ENCODE measurements at places on chromosomes 5 and 9.

DNA sequence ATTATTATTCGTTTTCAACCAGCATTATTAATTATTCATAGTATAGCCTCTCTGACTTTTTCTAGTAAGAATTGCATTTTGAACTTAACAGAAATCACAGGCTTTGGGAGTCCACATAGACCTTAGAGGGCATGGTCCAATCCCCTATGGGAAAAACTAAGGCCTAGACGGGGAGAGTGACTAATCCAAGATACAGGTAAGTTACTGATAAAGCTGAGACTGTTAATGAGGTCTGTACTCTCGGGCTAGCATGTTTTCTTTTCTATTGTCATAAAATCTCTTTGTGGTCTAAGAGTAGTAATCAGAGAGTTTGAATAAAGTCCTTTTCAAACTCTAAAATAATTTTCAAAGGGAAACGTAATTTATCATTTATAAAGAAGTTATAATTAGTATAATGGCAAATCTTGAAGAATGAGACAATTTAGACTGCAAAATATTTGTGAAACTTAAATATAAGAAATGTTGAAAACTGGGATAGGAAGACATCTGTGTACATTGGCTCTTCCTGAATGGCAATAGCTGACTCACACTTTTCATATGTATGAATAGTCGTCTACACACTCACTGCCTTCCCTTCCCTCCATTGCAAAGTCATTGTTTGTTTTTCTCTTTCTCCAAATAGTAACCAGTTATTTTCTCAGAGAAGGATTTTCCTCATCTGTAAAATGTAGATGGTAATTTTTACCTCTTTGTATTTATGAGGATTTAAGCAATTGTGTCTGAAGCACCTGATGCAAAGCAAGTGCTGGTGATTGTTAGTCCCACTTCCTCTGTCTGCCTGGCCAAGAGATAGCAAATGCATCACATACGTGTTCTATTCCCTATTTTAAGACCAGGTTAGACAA lies 207.9 kb upstream of the CD180 start:
- no peak for DNase-seq

GRCh38 chr5:153515301-153515700 lies 24.8 kb downstream of the GRIA1 start:
- DNase-seq: no peak

DNA sequence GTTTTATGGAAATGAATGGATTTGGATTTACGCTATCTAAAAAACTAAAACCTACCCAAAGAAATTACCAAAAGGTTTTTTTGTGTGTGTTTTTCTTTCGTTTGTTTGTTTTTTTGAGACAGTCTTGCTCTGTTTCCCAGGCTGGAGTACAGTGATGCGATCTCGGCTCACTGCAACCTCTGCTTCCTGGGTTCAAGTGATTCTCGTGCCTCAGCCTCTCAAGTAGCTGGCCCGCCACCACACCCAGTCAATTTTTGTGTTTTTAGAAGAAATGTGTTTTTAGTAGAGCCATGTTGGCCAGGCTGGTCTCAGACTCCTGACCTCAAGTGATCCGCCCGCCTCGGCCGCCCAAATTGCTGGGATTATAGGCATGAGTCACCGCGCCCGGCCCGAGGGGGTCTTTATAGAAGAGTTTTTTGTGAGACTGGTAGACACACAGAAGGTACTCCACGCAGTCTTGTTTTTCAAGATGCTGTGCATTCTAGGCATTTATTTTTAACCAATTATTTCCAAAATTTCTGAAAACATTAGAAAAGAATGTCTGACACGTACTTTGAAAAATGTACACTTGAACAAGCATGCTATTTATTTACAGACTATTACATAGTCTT lies 75.7 kb downstream of the NR6A1 start:
- DNase-seq: no peak

DNA sequence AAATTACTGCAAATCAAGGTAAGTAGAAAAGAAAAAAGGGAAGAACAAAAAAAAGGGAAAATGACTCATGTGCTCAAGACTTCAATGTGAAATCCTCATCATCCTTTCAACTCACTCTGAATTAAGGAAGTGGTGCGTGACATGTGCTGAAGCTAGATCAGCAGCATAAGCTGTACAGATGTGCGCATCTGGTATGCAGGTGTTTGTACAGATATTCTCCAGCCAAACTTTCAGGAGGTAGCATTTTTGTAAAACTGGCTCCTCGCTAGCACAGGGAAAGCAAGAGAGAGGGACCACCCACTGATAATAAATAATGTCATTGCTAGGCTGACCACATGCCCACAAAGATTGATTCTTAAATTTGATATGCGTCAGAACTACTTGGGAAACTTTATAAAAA lies 253.9 kb upstream of the RGMB start:
- no peak for DNase-seq

- DNase-seq: no peak
Observed at GRCh38 chr5:116571568-116572349, 2.9 kb downstream of the SEMA6A start.

GRCh38 chr9:73845954-73846690 lies 651.0 kb upstream of the RORB start:
- DNase-seq: no peak

DNA sequence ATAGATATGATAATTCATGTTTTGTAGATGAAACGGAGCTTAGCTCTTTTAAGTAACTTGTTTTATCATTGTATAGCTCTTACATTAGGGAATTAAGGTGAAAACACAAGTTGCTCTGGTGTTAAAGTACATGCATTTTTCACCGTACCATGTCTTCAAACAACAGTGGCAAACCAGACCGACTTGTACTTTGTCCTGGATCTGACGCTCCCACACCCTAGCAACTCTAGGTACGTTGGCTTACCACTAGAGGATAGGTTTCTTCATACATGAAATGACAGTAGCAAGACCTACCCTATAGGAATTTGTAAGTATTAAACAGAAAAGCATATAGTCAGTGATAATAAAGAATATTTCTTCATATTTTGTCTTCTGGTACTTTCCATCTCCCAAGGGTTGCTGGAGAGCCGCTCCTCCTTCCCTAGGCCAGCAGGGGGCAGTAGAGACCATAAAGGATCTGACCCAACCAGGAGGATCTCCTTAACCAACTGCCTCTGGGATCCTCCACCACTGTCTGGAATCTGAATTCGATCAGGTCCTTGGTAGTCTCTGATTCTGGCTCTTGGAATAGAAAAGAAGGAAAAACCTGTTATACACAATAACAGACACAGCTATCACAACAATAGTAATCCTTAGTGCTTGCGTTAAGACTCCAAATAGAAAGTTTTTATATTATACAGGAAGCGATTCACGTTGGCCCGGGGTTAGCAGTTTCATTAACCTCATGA lies 136.7 kb downstream of the CAVIN4 start:
- DNase-seq: no peak

DNA sequence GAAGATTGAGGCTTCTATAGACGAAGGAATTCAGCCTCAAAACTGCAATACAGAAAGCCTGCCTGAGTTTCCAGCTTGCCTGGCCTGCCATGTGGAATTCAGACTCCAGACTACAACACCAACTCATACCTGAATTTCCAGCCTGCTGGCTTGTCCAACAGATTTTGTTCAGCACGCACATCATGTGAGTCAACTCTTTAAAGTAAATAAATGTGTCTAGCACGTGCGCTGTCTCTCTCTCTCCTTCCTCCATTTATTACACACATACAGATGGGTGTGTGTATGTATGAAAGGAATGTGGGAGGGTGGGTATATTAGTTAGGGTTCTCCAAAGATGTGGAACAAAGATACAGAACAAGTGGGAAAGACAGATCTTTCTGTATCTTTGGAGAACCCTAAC lies 82.4 kb upstream of the TAS2R1 start:
- no peak for DNase-seq

GRCh38 chr5:175652741-175653663 lies 4.9 kb upstream of the HRH2 start:
- DNase-seq: peak; percentile 37

- no peak for DNase-seq
Observed at GRCh38 chr5:65668696-65669095, 43.9 kb downstream of the SHLD3 start.

GRCh38 chr9:101117161-101117560 lies 88.6 kb downstream of the PLPPR1 start:
- no peak for DNase-seq

- DNase-seq: no peak
Observed at GRCh38 chr5:35223787-35224395, 6.4 kb downstream of the PRLR start.

DNA sequence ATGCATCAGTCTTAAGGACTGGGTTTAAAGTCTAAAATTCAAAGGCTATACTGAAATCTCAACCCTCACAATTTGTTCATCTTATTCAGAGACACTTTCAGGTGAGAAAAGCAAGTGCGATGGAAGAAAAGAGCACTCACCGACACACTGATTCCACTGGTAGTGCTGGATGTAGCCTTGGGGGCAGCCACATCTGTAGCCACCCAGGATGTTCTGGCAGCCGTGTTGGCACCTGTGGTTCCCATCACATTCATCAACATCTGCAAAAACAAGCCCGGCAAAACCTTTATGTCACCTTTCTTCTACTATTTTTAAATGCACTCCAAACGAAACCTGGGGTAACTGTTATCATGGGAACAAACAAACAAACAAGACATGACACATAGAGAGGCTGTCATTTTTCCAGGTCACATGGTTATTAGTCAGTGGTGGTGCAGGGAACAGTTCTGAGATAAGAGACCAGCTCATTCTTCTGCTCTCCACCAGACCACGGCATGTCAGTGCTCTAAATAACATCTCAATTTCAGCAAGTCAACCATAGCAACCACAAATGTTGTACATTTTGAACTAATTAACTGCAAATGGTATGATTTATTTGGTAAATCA lies 188.4 kb downstream of the SLC12A2 start:
- no peak for DNase-seq

DNA sequence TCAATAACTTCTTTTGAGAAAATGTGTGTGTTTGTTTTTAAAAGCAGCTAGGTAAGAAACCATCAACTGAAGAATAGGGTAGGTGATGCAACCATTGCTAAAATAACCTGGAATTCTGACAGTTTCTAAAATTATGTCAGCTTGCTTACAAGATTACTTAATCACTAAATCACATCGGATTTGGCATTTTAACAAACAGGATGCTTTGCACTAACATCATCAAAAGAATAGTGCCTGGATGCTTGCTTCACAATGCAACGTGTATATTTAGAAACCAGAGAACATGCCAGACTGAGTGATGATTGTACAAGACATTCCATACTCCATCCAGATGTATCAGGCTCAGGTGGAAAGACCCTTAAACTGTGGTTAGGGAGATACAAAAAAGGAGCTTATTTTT lies 43.9 kb downstream of the PAM start:
- DNase-seq: no peak

GRCh38 chr5:24703934-24704333 lies 59.2 kb upstream of the CDH10 start:
- DNase-seq: no peak

DNA sequence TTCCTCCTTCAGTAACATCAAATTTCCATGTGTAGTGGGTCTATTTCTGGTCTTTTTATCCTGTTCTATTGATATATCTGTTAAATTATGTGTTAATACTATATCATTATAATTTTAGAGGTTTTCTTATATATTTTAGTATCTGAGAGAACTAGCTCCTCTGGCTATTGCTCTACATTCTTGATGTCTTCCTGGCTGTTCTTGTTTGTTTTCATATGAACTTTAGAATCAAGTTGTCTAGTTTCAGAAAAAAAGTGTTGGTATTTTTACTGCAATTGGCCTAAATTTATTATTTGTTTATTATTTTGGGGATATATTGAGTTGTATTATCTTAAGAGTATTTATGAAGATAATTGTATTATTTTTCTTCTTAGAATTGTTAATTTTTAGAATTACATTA lies 128.0 kb upstream of the ZNF618 start:
- no peak for DNase-seq

DNA sequence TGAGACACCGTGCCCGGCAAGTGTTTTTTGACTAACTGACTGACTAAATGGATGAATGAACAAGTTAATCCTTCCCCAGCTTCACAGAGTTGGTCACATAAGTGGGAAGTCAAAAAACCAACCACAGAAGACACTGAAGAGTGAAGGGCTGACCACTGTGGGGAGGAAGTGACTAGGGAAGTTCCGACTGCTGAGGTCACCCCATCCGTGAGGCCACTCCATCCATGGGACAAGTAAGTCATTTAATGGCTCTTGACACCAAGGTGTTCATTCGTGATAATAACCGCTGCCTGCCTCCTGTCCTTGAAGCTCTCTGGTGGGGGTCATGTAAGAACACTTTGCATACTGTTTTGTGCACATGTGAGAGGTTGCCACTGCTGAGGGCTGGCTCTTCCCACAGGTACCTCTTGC lies 22.2 kb upstream of the CXCL14 start:
- DNase-seq: no peak

- DNase-seq: no peak
Observed at GRCh38 chr9:95143591-95144561, 173.6 kb downstream of the FANCC start.

GRCh38 chr5:129271308-129271707 lies 176.8 kb downstream of the ISOC1 start:
- DNase-seq: no peak

DNA sequence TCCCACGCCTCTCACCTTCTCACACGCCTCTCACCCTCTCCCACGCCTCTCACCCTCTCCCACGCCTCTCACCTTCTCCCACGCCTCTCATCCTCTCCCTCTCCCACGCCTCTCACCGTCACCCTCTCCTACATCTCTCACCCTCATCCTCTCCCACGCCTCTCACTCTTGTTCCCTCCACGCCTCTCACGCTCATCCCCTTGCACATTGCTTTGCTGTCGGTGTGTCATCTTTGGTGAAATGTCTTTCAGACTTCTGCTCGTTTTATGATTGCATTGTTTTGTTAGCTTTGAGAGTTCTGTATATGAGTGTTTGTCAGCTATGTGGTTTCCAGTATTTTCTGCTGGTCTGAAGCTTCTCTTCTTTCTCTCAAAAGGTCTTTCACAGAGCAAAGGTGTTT lies 102.7 kb downstream of the EHMT1 start:
- no peak for DNase-seq

GRCh38 chr9:123368536-123369153 lies 12.6 kb downstream of the CRB2 start:
- DNase-seq: no peak

DNA sequence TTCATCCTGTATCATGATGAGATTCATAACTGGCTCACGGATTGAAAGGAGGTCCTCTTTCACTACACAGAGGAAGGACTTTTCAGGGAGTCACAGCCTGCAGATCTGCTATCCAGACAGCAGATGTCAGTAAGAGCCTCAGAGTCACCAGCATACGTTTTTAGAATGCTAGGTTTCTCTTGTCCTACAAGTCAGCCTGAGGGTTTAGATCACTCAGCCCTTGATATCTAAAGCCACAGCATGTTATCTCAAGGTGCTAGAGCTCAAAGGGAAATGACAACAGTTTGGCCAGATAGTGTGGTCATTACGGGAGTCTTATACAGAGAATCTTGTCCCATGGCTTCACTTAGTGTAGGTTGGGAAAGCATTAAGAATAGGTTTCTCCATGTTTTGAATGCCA lies 30.9 kb upstream of the SLC46A2 start:
- no peak for DNase-seq
